Chondrocyte (in vitro differentiated cells): ENCODE measurements at places on chromosomes 13 and 19. TPM values are rescaled to one million over a fixed set of nuclear protein-coding genes. Genes with fewer than 3 reads are reported as not detected.

DNA sequence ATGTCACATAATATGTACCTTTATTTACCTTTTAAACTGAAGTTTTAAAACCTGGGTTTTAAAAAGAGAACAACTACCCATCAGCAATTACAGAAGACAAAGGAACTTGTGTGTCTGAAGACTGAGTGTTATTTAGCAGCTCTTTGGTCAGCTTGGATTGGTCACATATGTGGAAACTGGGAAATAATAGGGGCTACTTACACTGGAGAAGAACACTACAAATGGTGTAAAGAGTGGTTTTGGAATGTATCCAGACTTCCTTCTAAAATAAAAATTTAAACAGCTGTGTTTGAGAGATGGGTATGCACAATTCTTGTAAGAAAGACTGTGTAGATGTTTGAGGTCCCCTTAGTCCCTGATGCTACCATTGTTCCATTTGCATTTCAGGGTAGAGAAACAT is 13.3 kb downstream of the TNFRSF19 start:
- H3K4me1 ChIP-seq = peaks cover 10% of the 10 kb centered on the region
- DNase-seq = no peak
- no peaks in the 10 kb centered on the region for H3K36me3 ChIP-seq
- peaks cover 6% of the 10 kb centered on the region for H3K27me3 ChIP-seq
- H3K27ac ChIP-seq = no peak overlapping the region

DNA sequence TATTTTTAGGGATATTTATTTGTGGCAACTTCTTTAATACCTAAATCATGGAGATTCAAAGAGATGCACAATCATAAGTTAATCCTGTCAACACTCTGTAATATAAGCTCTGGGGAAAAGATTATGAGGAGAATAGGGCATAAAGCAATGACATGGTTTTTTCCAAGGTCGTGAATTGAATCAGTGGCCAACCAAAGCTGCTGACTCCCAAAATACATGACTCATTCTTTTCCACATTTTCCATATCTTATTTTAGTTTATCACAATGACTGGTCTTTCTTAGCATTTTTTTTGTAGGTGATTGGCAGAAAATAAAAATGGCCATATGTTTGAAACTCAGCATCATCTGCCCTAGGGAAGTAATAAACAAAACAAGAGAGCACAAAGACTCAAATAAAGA is 28.5 kb upstream of the RBM26 start:
- H3K36me3 ChIP-seq = no peaks in the 10 kb centered on the region
- H3K27me3 ChIP-seq = no peaks in the 10 kb centered on the region
- H3K4me1 ChIP-seq = peaks cover 15% of the 10 kb centered on the region
- H3K27ac ChIP-seq = no peak overlapping the region
- DNase-seq = no peak
- H3K4me3 ChIP-seq = no peak overlapping the region

DNA sequence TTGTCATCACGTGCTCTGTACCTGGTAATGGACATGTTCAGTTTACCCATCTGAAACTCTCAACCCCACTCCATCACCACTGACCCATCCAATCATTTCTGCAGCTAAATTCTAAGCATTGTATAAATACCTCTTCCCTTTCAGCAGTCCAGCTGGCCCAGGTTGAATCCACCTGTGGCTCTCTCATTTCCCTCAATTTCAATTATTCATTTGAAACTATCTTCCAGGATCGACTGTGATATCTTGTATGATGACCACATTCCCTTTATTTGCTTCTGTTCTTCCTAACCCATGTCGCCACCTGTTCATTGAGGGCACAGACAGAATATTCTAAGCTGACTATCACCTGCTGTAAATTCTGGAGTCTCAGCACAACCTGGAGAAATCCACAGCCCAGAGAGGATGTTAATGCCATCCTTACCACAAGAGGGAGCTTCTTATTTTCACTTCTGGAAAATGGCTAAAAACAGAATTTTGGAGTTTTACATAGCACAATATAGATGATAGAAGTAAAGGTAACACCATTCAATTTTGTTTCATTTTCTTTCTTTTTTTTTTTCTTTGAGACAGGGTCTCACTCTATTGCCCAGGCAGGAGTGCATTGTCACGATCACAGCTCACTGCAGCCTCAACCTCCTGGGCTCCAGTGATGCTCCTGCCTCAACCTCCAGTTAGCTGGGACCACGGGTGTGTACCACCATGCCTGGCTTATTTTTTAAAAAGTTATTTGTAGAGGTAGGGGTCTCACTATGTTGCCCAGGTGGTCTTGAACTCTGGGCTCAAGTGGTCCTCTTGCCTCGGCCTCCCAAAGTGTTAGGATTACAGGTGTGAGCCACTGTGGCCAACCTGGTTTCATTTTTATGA is 38.6 kb downstream of the ZNF823 start:
- no peak overlapping the region for H3K4me3 ChIP-seq
- DNase-seq = no peak
- H3K36me3 ChIP-seq = no peaks in the 10 kb centered on the region
- H3K27ac ChIP-seq = no peak overlapping the region
- peaks cover 1% of the 10 kb centered on the region for H3K27me3 ChIP-seq

- no peak for DNase-seq
- peak overlapping the region; percentile 45 for H3K4me3 ChIP-seq
- no peak overlapping the region for H3K27ac ChIP-seq
- H3K36me3 ChIP-seq = no peaks in the 10 kb centered on the region
- peaks cover 14% of the 10 kb centered on the region for H3K4me1 ChIP-seq
Measured at GRCh38 chr19:50427997-50428425, 4.7 kb upstream of the MYBPC2 start.

GRCh38 chr19:39582442-39582841 is 19.9 kb upstream of the LGALS13 start:
- H3K4me1 ChIP-seq = no peaks in the 10 kb centered on the region
- H3K36me3 ChIP-seq = no peaks in the 10 kb centered on the region
- no peak for DNase-seq
- no peak overlapping the region for H3K4me3 ChIP-seq
- no peak overlapping the region for H3K27ac ChIP-seq

- H3K27me3 ChIP-seq = no peaks in the 10 kb centered on the region
- peaks cover 5% of the 10 kb centered on the region for H3K36me3 ChIP-seq
- H3K4me1 ChIP-seq = peaks cover 17% of the 10 kb centered on the region
- peak overlapping the region; percentile 17 for H3K27ac ChIP-seq
- DNase-seq = no peak
Measured at GRCh38 chr19:1648920-1649541, 3.4 kb downstream of the TCF3 start.

DNA sequence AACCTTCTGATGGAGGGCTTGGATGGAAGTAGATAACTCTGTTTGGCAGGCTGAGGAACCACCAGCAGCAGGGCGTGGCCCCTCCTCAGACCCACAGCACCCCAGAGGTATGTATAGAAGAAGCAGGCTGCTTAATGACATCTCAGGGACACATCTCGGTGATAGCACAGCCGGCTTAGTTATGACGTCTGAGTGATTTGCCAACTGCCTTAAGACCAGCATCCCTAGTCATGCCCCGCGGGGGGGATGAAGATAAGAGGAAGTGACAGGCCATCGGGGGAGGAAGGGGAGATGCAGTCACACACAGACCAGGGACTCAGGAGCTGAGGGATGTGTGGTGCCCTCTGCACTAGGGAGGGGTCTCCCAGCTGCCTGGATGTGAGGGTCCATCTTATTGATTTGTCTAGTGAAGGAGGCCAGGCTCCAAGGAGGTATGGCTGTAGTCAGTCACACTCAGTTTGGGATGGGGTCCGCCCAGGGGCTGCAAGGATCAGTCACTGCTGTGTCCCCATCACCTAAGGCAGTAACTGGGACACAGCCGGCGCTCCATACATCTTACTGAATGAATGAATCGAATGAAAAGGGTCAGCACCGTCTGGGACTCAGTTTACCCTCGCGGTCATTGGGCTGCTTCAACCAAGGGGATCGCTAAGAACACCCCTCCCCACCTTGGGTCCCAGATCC is 19.2 kb upstream of the ERCC1 start:
- peaks cover 35% of the 10 kb centered on the region for H3K4me1 ChIP-seq
- DNase-seq = no peak
- H3K27me3 ChIP-seq = no peaks in the 10 kb centered on the region
- H3K4me3 ChIP-seq = peak overlapping the region; percentile 81

- H3K4me1 ChIP-seq = no peaks in the 10 kb centered on the region
- no peak overlapping the region for H3K27ac ChIP-seq
- no peak overlapping the region for H3K4me3 ChIP-seq
- peaks cover 6% of the 10 kb centered on the region for H3K27me3 ChIP-seq
- no peak for DNase-seq
Measured at GRCh38 chr13:77584106-77584505, 48.6 kb downstream of the SCEL start.

GRCh38 chr13:97278435-97279411 is 56.6 kb downstream of the MBNL2 start:
- no peak overlapping the region for H3K4me3 ChIP-seq
- H3K4me1 ChIP-seq = peaks cover 81% of the 10 kb centered on the region
- no peaks in the 10 kb centered on the region for H3K27me3 ChIP-seq
- peaks cover 5% of the 10 kb centered on the region for H3K36me3 ChIP-seq
- no peak for DNase-seq
- H3K27ac ChIP-seq = peak overlapping the region; percentile 52

DNA sequence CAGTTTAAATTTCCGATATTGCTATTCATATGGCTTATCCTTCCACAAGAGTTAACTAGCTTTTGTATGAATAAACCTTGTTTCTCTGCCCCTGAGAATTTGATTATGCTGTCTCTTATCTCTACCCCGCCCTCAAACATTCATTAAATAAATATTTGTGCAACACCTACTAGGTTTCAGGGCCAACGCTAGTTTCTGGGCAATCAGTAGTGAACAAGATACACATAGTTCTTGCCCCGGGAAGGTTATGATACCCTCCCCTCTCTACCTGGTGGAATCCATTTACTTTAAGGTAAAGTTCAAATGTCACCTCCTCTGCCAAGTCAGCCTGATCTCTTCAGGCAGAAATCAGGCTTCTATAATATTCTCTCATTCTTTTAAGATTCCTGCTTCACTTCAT is 16.6 kb upstream of the USP12 start:
- peaks cover 6% of the 10 kb centered on the region for H3K4me1 ChIP-seq
- H3K4me3 ChIP-seq = no peak overlapping the region
- no peak overlapping the region for H3K27ac ChIP-seq
- no peaks in the 10 kb centered on the region for H3K36me3 ChIP-seq
- H3K27me3 ChIP-seq = no peaks in the 10 kb centered on the region

DNA sequence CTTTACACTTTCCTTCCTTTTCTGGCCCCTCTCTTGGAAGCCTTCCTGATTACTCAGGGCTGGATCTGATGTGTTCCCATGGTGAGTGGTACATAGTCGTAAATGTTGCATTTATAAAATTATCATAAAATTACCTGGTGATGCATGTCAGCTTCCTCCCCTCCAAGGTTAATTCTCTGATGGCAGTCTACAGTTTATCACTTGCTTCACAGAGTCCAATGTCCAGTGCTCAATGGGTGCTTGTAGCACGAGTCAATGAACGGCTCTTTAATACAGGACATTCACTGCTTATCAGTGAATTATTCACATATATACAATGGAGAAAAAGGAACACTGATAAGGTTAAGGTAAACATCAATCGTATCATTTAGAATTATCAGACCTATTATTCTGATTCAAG is 27.0 kb upstream of the OXGR1 start:
- no peaks in the 10 kb centered on the region for H3K27me3 ChIP-seq
- H3K27ac ChIP-seq = no peak overlapping the region
- no peak overlapping the region for H3K4me3 ChIP-seq
- H3K36me3 ChIP-seq = no peaks in the 10 kb centered on the region
- no peak for DNase-seq

- peaks cover 12% of the 10 kb centered on the region for H3K4me1 ChIP-seq
- H3K27ac ChIP-seq = peak overlapping the region; percentile 92
- H3K27me3 ChIP-seq = no peaks in the 10 kb centered on the region
- DNase-seq = no peak
Measured at GRCh38 chr13:30421093-30422053, 920 bp upstream of the UBE2L5 start.

- peaks cover 5% of the 10 kb centered on the region for H3K4me1 ChIP-seq
- no peaks in the 10 kb centered on the region for H3K27me3 ChIP-seq
- no peak for DNase-seq
- H3K36me3 ChIP-seq = peaks cover 3% of the 10 kb centered on the region
- no peak overlapping the region for H3K4me3 ChIP-seq
Measured at GRCh38 chr13:74625541-74625940, 491.3 kb upstream of the KLF12 start.

DNA sequence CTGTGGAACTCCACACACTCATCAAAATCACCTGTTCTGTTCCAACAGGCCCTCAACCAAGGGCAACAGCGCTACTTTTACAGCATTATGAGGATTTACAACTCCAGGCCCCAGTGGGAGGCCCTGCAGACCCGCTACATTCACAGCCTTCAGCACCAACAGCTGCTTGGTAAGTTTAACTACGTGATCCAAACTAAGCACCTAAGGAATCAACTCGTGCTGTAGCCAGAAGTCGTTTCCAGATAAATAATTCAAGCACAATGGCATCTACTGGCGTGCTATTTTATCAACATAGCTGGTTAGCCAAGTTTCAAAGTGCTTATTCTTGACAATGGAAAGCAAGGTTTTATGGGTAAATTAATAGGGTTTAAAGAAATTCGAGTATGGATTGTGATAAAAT is 5.3 kb downstream of the FAM216B start:
- no peak overlapping the region for H3K27ac ChIP-seq
- peaks cover 2% of the 10 kb centered on the region for H3K36me3 ChIP-seq
- no peaks in the 10 kb centered on the region for H3K27me3 ChIP-seq
- no peak for DNase-seq
- peaks cover 8% of the 10 kb centered on the region for H3K4me1 ChIP-seq

DNA sequence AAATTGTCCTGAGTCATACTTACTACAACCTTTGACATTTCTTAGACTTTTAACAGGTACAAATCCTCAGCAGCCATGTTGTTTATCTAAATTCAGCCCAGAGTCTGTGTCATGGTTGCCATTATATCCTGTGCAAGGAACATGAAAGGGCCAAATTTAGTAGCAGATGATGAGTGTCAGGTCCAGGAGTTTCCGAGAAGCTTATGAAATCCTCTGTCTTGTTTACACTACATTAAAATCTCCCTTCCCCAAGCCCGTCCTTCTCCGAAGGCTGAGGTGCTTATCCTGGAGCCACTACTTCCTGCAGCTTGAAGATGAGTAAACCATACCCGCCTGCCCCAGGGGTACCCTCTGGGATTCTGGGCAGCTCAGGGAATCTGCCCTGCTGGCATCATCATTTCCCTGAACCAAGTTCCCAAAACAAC is 102.6 kb upstream of the SERP2 start:
- H3K4me1 ChIP-seq = peaks cover 66% of the 10 kb centered on the region
- H3K27ac ChIP-seq = peak overlapping the region; percentile 75
- H3K4me3 ChIP-seq = no peak overlapping the region
- no peaks in the 10 kb centered on the region for H3K36me3 ChIP-seq

GRCh38 chr19:40799558-40800338 is 757 bp downstream of the EGLN2 start:
- peaks cover 10% of the 10 kb centered on the region for H3K36me3 ChIP-seq
- peaks cover 61% of the 10 kb centered on the region for H3K4me1 ChIP-seq
- no peaks in the 10 kb centered on the region for H3K27me3 ChIP-seq
- H3K27ac ChIP-seq = peak overlapping the region; percentile 92
- no peak for DNase-seq
- H3K4me3 ChIP-seq = peak overlapping the region; percentile 92

- H3K27ac ChIP-seq = peak overlapping the region; percentile 100
- H3K27me3 ChIP-seq = no peaks in the 10 kb centered on the region
- H3K4me1 ChIP-seq = peaks cover 47% of the 10 kb centered on the region
- peak overlapping the region; percentile 91 for H3K4me3 ChIP-seq
Measured at GRCh38 chr19:40716031-40716481, 630 bp downstream of the COQ8B start.

Gene CLIP3
- total RNA-seq = 51.2 to 59.0 TPM (median 53.8 TPM) in 3 replicates

Gene HSPH1
- total RNA-seq = 67.5 to 111 TPM (median 69.4 TPM) in 3 replicates

Gene PRODH2
- not detected in 3 replicates for total RNA-seq

Gene LRP3
- 31.2 to 36.4 TPM (median 33.2 TPM) in 3 replicates for total RNA-seq

Gene SDHAF1
- total RNA-seq = 10.8 to 12.0 TPM (median 11.2 TPM) in 3 replicates

Gene PTGIR
- total RNA-seq = 0.80 to 2.4 TPM (median 2.2 TPM) in 3 replicates

Gene IL4I1
- 0.17 TPM in 1 of 3 replicates, not detected in the others for total RNA-seq

Gene ABHD8
- total RNA-seq = 3.5 to 6.6 TPM (median 5.9 TPM) in 3 replicates

Gene ZC3H4
- 43.5 to 54.2 TPM (median 46.2 TPM) in 3 replicates for total RNA-seq

Gene RFPL4A
- total RNA-seq = not detected in 3 replicates

Gene FFAR1
- total RNA-seq = not detected in 3 replicates

Gene F10
- total RNA-seq = 1.9 to 2.0 TPM in 2 of 3 replicates, not detected in the other
